GM12892 (cell line): ENCODE measurements at places on chromosomes 4 and X.

GRCh38 chr4:23036503-23036902, 343.8 kb downstream of the GBA3 start:
- no peak for DNase-seq

GRCh38 chr4:73843369-73843768, 6.9 kb downstream of the CXCL6 start:
- DNase-seq = no peak

DNA sequence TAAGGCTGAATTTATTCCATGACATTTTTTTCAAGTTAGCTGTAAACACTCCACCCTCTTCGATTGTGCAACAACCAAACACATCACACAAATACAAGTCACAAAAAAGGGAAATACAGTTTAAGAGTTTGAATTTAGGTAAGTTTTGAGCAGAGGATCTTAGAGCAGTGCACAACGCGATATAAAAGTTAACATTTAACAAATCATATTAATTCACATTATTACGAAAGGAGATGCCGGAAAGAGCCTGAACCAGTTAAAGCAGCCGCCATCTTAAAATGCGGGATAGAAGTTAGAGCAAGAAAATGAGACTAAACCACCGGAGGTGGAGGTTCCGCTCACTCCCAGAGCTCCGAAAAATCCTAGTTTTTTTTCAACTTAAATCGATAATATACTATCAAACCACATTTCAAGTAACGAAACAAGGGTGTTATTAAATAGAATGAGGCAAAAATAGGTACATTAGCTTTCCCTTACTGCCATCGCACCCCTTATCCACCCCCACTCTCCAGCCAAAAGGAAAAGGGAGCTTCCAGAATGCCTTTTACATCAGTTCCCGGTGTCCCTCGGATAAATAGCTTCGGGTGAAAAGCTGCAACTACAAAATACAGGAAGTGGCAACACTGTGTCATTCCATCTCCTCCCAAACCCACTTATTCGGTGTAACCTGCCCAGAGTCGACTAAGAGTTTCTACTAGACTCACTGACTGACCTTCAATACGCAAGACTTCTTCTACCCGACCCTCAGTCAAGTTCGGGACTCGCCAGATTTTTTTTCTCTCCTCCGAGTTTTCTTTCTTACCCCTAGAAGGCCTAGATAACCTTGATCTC, 1.9 kb downstream of the UBE2D3 start:
- DNase-seq = no peak

GRCh38 chrX:84441143-84441542, 61.1 kb downstream of the HDX start:
- DNase-seq = no peak

DNA sequence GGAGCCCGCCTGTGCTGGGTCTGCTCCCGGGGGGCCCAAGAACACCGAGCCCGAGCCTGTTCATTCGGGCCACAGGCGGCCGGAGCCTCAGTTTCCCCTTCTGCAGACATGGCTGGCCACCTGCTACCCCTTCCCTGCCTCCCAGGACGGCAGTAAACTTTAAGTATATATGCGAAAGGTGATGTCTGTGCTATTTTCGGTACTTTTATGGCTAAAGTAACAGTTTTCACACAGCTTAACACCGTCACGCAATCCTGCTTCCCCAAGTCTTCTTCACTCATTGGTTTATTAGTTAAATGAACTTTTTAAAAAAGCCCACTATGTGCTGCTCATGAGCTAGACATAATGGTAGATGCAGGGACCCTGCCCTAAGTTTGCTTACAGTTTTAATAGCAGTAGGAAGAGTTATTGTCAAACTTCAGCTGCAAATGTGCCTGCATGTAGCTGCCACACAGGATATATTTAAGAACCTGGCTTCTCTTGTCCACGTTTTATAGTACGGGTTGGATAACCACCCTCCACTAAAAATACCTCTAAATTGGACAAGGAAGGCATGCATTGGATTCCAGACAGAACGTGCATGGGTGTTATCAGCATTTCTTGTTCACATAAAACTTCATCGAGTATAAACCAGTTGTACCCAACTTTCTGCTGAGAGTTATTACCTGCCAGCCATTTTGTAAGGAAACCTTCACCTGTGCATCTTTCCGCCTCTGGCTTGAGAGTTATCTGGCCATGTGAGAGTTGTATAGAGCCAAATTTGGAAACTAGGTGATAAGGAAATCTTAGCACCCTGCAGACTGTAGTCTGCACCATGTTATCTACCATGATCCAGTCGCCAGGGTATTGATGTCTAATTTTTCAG, 741 bp downstream of the ANAPC4 start:
- no peak for DNase-seq

DNA sequence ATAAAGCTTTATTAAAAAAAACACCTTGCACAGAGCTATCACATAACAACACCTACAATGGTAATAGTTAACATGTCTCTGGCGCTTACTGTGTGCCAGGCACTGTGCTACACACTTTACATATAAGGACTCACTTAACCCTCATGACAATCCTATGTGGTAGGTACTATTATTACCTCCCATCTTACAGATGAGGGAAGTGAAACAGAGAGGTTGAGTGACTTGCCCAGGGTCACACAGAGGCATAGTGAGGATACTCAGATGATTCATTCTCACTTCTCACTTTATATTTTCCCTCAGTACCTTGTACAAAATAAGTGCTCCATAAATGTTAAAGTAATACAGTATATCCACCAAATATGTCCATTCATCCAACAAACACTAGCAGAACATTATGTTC, 43.4 kb upstream of the IQSEC2 start:
- no peak for DNase-seq

DNA sequence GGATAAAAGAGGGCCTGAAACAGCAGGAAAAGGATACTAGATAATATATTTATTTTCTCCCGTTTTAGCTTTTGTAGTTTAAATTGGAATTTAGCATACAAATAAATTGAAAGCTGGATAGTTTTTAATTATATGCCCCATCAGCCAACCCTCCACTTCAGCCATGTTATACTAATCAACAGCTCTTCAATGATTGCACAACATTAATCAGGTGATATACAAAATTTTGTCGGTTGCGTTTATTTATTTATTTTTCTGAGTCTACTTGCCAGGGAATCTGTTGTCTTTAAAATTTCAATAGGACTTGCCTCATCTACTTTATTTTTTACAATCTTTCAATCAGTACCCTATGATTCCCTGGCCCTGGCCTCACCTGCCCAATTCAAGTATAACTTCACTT, 12.1 kb downstream of the DGKK start:
- no peak for DNase-seq

- DNase-seq = no peak
Measured at GRCh38 chr4:145348291-145348690, 133.4 kb upstream of the SMAD1 start.

DNA sequence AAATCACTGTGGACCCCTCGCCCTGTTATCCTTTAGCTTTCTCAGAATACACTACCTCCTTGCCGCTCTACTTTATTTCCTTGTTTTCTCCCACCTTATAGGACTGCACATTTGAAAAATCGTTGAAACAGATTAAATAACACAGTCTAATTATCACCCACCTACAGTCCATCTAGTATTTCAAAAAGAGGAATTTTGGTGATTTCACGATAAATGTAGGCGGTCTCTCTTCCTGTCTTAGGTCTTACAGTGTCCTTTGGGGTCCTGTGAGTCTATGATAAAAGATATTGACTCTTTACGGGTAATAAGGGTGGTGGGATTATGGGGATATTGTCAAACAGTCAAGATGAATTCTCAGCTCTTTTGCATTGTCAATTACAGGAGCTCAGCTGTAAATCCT, 2.4 kb upstream of the TBL1X start:
- no peak for DNase-seq

DNA sequence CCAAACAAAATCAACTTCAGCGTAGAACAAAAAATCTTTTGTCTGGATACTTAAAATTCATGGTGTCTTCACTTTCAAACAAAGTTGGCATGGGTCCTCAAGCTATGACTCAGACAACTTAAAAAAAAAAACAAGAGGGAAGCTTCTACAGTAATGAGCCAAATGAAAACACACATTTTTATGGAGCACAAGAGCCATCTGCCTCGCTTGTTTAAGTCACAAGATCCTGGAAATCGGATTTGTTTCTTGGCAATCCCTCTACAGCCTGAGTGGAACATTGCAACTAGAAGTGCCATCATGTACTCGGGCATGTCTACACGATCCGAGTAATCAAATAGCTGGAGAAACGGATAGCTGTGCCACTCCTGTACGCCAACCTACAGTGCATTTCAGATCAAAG, 22.6 kb downstream of the LAMP2 start:
- DNase-seq = no peak

GRCh38 chrX:136273986-136274385, 22.8 kb upstream of the MAP7D3 start:
- DNase-seq = no peak

- no peak for DNase-seq
Measured at GRCh38 chr4:29310252-29310651, 1409.9 kb upstream of the PCDH7 start.

GRCh38 chrX:37315511-37316248, 33.5 kb upstream of the PRRG1 start:
- no peak for DNase-seq

- no peak for DNase-seq
Measured at GRCh38 chrX:135973025-135973547, 702 bp downstream of the MMGT1 start.

GRCh38 chr4:173486714-173487392, 43.2 kb downstream of the HAND2 start:
- DNase-seq = no peak

DNA sequence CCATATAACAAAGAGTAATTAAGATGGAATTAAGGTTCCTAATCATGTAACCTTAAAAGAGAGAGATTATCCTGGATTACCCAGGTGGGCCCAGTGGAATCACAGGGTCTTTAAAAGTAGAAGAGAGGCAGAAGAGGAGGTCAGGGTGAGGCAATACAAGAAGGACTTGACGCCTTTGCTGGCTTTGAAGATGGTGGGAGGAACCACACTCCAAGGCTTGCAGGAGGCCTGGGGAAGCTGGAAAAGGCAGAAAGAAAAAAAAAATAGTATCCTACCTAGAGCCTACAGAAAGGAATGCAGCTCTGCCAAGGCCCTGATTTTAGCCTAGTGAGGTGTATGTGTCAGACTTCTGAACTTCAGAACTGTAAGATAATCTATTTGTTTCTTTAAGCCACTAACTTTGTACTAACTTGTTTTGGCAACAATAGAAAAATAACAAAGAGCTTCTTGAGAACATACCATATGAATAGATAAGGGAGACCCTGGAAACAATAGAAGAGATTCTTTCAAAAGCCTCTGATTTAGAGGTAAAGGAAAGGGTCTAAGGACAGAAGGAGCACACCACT, 229.9 kb upstream of the TTC29 start:
- no peak for DNase-seq
